ENCODE measurements at places on chromosomes 2 and 18. TPM values are rescaled to one million over a fixed set of nuclear protein-coding genes. Genes with fewer than 3 reads are reported as not detected.

CROCC2 gene
- not detected for total RNA-seq

IL1R2 gene
- 101 TPM for total RNA-seq

IL36A gene
- total RNA-seq = not detected

FOSL2 gene
- total RNA-seq = 259 TPM

GGCX gene
- 45.6 TPM for total RNA-seq

COL4A3 gene
- 0.67 TPM for total RNA-seq

CNGA3 gene
- total RNA-seq = 1.1 TPM

CYP27A1 gene
- 20.5 TPM for total RNA-seq

Measured in mesenteric fat pad (tissue), 1 donor.